Fibroblast of skin of left quadriceps (primary cell): ENCODE measurements at places on chromosomes 12 and 14.

GRCh38 chr14:66111891-66112290, 374.3 kb upstream of the CCDC196 start:
- DNase-seq = no peak

GRCh38 chr12:94206886-94207285, 58.5 kb downstream of the PLXNC1 start:
- DNase-seq = no peak

DNA sequence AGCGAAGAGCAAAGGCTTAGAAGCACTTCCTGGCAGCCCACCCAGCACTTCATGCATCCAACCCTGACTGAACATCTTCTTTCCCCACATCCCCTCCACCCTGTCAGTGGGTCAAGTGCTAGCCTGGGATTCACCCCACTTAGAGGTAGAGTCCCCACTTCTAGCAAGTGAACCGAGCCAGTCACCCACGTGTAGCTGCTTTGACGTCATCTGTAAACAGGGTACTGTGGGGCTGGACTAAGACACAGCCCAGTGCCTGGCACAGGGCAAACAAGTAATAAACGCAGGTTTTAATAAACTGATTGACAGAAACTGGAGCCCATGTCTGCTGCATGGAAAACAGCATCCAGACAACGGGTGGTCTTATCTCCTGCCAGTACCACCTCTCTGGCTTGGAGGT, 61.7 kb downstream of the ITPK1 start:
- DNase-seq = no peak

- no peak for DNase-seq
Measured at GRCh38 chr12:50571786-50572185, 67.0 kb downstream of the DIP2B start.

DNA sequence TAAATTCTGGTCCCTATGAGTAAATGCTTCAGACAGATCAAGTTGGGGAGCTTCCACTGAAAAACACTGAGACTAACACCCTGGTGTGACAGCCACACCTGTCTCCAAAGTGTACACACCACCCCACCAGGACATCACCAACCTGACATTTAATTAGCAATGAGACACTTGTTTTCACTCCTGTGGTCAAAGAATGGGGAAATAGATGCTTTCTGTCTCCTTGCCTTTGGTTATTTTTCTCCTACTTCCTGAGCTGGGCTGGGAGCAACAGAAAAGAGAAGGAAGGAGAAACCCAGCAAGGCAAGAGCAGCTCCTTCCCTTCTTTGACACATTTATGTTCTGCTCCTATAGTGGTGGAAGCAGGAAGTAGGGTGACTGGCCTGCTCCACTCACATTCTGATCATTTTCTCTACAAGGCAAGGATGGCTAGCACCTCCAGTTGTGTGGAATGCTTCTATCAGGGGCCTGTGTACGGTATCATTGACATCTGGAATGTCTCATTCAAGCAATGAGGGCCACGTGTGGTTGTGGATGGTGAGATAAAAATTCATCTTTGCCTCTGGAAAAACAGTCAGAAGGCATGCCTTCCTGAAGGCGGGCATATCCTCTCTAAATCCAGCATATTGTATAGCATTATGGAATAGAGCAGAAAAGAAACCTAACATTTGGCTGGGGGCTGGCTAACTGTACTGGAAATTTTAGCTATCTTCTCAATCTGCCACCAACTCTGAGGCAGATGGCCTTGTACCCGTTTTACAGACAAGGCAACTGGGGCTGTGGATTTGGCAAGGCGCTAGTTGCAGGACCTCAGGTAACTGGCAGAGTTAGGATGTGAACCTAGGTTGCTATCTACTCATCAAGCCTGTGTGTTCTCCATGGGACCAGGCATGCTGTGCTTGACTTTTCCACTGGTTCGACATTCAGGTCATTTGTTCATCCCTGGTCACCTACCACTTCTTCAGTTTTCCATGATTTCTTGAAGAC, 24.8 kb upstream of the LGALS3 start:
- DNase-seq = no peak

DNA sequence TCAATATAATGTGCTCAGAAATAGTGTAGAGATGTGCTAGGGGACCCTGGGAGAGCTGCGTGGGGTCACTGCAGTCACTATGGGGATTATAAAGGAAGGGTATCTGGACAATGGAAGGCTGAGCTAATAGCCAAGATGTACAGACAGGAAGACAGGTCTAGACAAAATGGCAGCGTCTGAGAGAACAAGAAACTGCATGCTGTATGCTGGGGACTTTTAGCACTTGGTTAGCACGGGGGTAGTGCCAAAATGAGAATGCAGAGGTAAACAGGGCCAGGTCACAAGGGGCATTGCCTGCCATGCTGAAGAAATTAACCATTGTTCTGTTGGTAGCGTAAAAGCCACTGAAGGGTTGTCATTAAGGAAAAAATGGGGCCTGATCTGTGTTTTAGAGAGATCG, 308.2 kb downstream of the EMP1 start:
- no peak for DNase-seq
